Activated naive CD8-positive, alpha-beta T cell treated with anti-CD3 and anti-CD28 coated beads for 36 hours (primary cell): ENCODE measurements at places on chromosomes 1 and 21. TPM values are rescaled to one million over a fixed set of nuclear protein-coding genes. Genes with fewer than 3 reads are reported as not detected.

- no peak overlapping the region for H3K27ac ChIP-seq
- H3K27me3 ChIP-seq: no peaks in the 10 kb centered on the region
- no peaks in the 10 kb centered on the region for H3K36me3 ChIP-seq
- no peak overlapping the region for H3K4me3 ChIP-seq
- no peak for DNase-seq
- H3K4me1 ChIP-seq: peaks cover 19% of the 10 kb centered on the region
Observed at GRCh38 chr1:182086136-182086535, 24.6 kb upstream of the ZNF648 start.

DNA sequence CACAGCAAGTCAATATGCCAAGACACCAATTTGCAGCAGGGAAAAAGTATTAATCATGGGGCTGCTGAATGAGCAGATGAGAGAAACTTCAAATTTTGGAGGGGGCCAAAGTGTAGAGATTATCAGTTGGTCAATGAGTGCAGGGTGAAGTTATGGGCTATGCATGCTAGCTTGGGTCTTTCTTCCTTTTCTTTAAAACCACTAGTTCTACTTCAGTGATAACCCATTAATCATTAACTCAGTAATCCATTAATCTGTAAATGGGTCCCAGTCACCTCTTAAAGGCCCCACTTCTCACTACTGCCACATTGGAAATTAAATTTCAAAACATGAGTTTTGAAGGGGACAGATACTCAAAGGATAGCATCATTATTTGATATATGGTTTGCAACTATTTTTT, 688.6 kb upstream of the ADGRL4 start:
- DNase-seq: no peak
- H3K4me3 ChIP-seq: no peak overlapping the region
- H3K36me3 ChIP-seq: no peaks in the 10 kb centered on the region

GRCh38 chr21:32413697-32414578, 1.4 kb downstream of the EVA1C start:
- peak overlapping the region; percentile 91 for H3K4me3 ChIP-seq
- peak overlapping the region; percentile 88 for H3K27ac ChIP-seq
- no peak for DNase-seq
- peaks cover 37% of the 10 kb centered on the region for H3K4me1 ChIP-seq

The SYT6 gene
- total RNA-seq: not detected

DNA sequence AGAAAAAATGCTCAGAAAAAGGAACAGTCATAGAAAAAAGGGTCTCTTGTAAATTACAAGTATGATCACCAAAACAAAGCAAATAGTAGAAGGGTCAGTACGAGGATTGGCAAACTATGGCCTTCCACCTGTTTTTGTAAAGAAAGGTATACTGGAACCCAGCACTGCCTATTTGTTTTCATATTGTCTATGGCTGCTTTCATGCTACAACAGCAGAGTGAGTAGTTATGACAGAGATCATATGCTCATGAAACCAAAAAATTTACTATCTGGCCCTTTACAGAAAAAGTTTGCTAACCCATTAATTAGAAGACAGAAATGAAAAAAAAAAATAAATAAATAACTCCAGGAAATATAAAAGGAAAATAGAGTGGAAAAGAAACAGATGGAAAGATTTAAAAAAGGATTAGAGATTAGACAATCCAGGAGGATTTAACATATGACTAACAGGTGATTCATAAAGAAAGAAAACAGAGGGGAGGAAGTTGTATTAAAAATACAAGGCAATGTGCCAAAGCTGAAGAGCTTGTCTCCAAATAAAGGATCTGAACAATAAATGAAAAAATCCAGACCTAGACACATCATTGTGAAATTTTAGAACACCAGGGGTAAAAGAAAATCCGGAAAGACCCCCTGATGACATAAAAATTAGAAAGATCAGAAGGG, 108.5 kb upstream of the SERTAD4 start:
- H3K27ac ChIP-seq: no peak overlapping the region
- H3K4me3 ChIP-seq: no peak overlapping the region
- no peak for DNase-seq

DNA sequence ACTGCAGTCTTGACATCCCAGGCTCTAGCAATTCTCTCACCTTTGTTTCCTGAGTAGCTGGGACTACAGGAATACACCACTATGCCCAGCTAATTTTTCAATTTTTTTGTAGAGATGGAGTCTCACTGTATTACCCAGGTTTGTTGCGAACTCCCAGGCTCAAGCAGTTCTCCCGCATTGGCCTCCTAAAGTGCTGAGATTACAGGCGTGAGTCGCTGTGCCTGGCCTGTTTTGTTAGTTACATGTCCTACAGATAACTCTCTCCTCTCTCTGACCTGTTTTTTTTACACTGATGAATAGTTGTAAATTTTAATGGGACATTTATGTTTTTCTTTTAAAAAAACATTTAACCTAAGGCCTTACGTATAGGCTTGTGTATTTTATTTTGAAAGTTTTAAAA, 19.8 kb downstream of the PTBP2 start:
- DNase-seq: no peak
- H3K27ac ChIP-seq: no peak overlapping the region
- H3K4me1 ChIP-seq: peaks cover 27% of the 10 kb centered on the region

The NBPF1 gene
- 5.6 TPM for total RNA-seq

DNA sequence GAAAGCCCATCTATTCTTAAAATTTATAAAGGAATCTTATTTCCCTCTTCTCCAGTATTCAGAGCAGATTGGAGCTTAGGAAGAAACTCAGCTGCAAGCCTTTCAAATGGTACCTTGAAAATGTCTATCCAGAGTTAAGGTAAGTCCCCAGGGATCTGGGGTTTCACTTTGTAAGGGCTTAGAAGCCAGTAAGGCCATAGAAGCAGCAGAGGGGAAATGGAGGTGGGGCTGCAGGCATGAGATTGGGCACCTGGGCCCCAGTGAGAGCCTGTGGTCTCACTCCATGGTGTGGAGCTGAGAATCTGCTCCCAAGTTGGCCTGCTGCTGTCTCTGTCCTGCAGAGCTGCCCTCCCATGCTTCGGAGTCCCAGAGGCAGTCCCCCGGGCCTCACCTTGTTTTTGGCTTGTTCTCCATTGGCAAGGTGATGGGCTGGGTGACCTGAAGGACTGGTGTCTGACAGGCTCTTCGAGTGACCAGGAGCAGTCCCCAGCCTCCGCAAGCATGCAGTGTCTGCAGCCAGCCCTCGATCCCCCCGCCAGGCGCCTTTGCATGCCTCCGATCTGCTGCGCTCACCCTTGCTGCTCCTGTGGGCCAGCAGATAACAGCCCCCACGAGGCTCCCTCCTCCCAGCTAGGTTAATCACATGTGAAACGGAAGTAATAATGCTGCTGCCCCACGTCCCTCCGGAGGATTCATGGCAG, 163.1 kb downstream of the PGBD5 start:
- H3K27ac ChIP-seq: no peak overlapping the region
- H3K4me1 ChIP-seq: peaks cover 3% of the 10 kb centered on the region
- no peaks in the 10 kb centered on the region for H3K27me3 ChIP-seq

DNA sequence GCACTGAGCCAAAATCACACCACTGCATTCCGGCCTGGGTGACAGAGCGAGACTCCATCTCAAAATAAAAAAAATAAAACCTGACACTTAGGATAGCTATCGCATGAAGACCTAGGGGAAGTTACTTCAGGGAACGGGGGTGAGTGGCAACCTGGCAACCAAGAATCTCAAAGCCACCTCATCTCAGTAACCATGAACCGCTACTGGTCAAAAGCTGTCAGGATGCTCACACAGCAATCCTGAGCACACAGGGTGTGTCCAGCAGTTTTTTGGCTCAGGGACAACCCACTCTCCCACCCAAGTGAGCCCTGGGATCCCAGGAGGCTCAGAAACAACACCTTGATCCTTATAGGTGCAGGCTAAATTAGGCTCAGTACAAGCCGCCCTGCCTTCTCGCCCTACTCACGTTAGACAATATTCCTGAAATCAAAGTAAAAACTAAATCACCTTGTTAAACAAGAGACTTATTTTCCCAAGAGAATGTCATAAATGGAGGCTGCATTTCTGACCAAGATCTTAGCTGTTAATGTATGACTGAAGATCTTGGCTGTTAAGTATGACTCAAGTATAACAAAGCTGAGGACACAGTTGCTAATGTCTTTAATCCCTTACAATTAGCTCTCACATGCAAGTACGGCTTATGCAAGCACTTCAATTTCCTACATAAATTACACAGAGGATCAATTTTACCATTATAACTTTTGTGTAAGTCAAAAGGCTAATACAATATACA, 48.3 kb upstream of the NADK start:
- H3K27ac ChIP-seq: peak overlapping the region; percentile 16
- peaks cover 17% of the 10 kb centered on the region for H3K36me3 ChIP-seq
- no peaks in the 10 kb centered on the region for H3K27me3 ChIP-seq

The ZBTB7B gene
- 14.1 TPM for total RNA-seq

The B3GALT5 gene
- not detected for total RNA-seq

The EDEM3 gene
- total RNA-seq: 12.4 TPM

The OLFML3 gene
- total RNA-seq: not detected

The AMY2B gene
- total RNA-seq: 4.6 TPM

The KIF21B gene
- 56.2 TPM for total RNA-seq

DNA sequence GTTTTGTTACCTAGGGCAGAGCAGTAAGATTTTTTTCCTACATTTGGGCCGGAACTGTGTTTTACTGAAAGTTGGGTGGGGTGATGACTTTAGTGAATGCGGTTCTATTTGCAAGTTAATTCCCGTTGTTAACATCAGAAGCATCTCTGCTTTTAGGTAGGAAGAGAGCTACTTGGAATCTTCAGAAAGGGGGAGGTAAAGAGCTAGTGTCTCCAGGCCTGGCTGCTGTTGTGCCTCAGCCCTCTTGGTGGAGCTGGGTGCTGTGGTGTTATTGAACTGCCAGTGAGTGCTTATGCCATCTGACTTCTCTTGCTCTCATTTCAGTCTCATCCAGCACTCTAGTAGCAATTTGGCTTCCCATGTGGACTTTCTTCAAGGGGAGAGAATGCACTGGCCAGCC, 3.4 kb downstream of the KDM4A start:
- peak overlapping the region; percentile 23 for H3K27ac ChIP-seq
- H3K4me1 ChIP-seq: peaks cover 26% of the 10 kb centered on the region
- no peaks in the 10 kb centered on the region for H3K27me3 ChIP-seq
- no peak overlapping the region for H3K4me3 ChIP-seq
- DNase-seq: no peak

- no peaks in the 10 kb centered on the region for H3K27me3 ChIP-seq
- H3K4me3 ChIP-seq: peak overlapping the region; percentile 93
- peak; percentile 70 for DNase-seq
- H3K27ac ChIP-seq: peak overlapping the region; percentile 92
- peaks cover 19% of the 10 kb centered on the region for H3K36me3 ChIP-seq
Observed at GRCh38 chr1:197774466-197775281, 606 bp downstream of the DENND1B start.

DNA sequence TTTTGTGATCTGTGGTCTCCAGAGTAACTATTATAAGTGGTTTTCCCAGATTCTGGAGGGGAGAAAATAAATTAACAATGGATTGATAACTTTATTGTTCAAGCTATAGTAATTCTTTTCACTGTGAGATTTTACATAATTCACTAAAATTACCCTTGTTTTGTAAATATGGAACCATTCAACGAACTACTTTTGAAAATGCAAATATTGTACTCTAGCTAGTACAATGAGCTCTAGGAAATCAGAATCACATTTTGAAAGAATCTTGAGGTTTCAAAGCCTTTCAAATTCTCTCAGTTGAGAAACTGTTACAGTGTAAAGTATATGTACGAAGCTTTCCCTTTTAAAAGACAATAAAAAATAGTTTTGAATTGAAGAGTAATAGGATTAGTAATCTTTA, 119.9 kb downstream of the HS2ST1 start:
- peaks cover 2% of the 10 kb centered on the region for H3K36me3 ChIP-seq
- H3K4me1 ChIP-seq: no peaks in the 10 kb centered on the region
- H3K27me3 ChIP-seq: no peaks in the 10 kb centered on the region

The TDRD5 gene
- not detected for total RNA-seq

GRCh38 chr1:78420181-78420580, 70.6 kb upstream of the PTGFR start:
- no peak overlapping the region for H3K27ac ChIP-seq
- H3K27me3 ChIP-seq: no peaks in the 10 kb centered on the region

The TFF3 gene
- total RNA-seq: not detected

DNA sequence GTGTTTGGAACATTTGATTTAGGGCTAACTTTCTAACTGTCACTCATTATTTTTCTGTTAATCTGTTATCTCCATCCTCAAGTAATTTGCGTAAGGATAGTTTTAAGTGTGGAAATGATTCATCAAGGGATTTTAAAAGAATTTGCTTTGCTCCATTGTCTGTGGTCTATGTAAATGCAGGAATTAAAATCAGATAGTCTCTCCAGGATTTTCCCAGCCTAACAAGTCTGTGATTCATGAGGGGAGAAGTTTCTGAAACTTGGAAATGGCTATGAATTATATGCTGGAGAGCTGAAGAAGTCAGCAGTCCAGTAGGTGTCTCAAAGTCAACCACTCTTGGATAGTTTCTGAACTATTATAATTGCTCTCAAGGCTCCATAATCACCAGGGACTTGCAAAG, 264.5 kb downstream of the MRPL39 start:
- H3K27me3 ChIP-seq: peaks cover 45% of the 10 kb centered on the region
- H3K27ac ChIP-seq: no peak overlapping the region
- no peaks in the 10 kb centered on the region for H3K36me3 ChIP-seq
- no peak overlapping the region for H3K4me3 ChIP-seq
- no peak for DNase-seq

The DOCK7 gene
- 13.9 TPM for total RNA-seq

GRCh38 chr1:42150651-42151050, 2.6 kb upstream of the GUCA2B start:
- no peak overlapping the region for H3K4me3 ChIP-seq
- no peak overlapping the region for H3K27ac ChIP-seq
- no peaks in the 10 kb centered on the region for H3K36me3 ChIP-seq

The PLXNA2 gene
- total RNA-seq: not detected

The FBLIM1 gene
- not detected for total RNA-seq

The CR1 gene
- total RNA-seq: not detected

The POLR3C gene
- total RNA-seq: 62.0 TPM

The RCAN3 gene
- 67.2 TPM for total RNA-seq

DNA sequence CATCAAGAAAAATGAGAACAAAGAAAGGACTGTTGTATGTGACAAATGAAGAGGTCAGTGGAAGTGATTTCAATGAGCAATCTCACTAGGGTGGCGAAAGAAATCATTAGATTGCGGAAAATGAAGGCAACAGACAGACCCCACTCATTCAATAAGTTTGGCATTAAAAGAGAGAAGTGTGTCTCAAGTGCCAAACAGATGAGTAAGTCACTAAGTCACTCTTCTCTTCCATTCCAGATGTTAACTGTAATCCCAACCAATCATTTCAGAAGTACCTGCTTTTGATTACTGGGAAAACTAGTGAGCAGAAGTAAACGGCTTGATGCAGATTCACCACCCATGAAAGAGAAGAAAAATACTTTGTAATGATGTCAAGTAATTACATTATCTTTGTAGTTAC, 144.3 kb upstream of the PRMT6 start:
- no peak overlapping the region for H3K27ac ChIP-seq
- no peaks in the 10 kb centered on the region for H3K4me1 ChIP-seq
- H3K27me3 ChIP-seq: no peaks in the 10 kb centered on the region
- no peak overlapping the region for H3K4me3 ChIP-seq
- no peak for DNase-seq

- H3K4me1 ChIP-seq: no peaks in the 10 kb centered on the region
- H3K4me3 ChIP-seq: no peak overlapping the region
- no peaks in the 10 kb centered on the region for H3K36me3 ChIP-seq
- no peaks in the 10 kb centered on the region for H3K27me3 ChIP-seq
- DNase-seq: no peak
Observed at GRCh38 chr1:228979774-228980173, 244.5 kb downstream of the RHOU start.

GRCh38 chr1:155717041-155717440, 28.1 kb downstream of the DAP3 start:
- no peak for DNase-seq
- H3K27me3 ChIP-seq: no peaks in the 10 kb centered on the region
- no peak overlapping the region for H3K4me3 ChIP-seq
- no peak overlapping the region for H3K27ac ChIP-seq
- peaks cover 7% of the 10 kb centered on the region for H3K4me1 ChIP-seq
